A375 (cell line): ENCODE measurements at places on chromosomes 3 and 15. TPM values are rescaled to one million over a fixed set of nuclear protein-coding genes. Genes with fewer than 3 reads are reported as not detected.

CTXND1 gene
- total RNA-seq, result 0.05 and 0.08 TPM in 2 replicates

GRK7 gene
- not detected in 2 replicates for total RNA-seq

LOXL1 gene
- total RNA-seq, result 0.21 and 1.1 TPM in 2 replicates

TNIK gene
- total RNA-seq, result 5.2 and 5.8 TPM in 2 replicates

CSTA gene
- total RNA-seq, result not detected in 2 replicates

GPR149 gene
- not detected in 2 replicates for total RNA-seq

HGD gene
- 0.15 TPM in 1 of 2 replicates, not detected in the other for total RNA-seq
